Right atrium auricular region (tissue), 2 donors: ENCODE measurements at places on chromosomes 3 and 15. TPM values are rescaled to one million over a fixed set of nuclear protein-coding genes. Genes with fewer than 3 reads are reported as not detected.
A peak's percentile ranks its signal among the peaks of the same experiment; 100 is the strongest.

C3orf49 gene
- not detected for total RNA-seq

MYH15 gene
- 0.48 TPM for total RNA-seq

TMEM42 gene
- total RNA-seq: 11.2 TPM

STX19 gene
- not detected for total RNA-seq

STRA6 gene
- 0.55 TPM for total RNA-seq

- DNase-seq: no peak
Measured at GRCh38 chr3:63968612-63969350, 54.5 kb downstream of the PSMD6 start.

DNA sequence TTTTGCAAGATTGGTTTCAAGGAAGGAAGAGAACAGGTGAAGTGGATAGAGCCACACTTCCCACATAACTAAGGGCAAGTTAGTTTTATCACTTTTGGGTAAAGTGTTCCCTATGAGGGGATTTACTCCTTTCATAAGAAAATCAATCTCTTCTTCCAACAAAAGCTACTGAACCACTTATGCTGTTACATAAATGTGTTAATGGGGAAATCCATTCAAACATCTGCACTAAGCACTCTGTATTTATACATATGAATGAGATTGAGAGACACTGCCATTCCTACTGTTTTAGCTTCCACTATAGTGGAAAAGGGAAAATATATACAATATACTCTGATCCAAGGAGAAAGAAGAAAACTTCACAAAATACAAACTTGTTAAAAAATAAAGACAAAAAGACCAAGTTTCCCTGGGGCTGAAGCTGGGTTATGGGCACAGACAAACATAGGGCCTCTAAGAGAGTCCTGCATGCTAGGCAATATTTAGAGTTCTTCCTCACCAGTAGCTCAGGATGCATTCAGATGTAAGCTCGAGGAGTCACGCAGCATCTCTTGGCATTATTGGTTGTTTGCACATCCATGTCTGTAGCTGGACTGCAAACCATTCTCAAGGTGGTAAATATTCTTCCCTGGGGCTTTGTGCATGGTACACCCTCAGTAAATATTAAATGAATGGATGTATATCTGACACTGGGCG lies 454.2 kb downstream of the FGF12 start:
- no peak for DNase-seq

DNA sequence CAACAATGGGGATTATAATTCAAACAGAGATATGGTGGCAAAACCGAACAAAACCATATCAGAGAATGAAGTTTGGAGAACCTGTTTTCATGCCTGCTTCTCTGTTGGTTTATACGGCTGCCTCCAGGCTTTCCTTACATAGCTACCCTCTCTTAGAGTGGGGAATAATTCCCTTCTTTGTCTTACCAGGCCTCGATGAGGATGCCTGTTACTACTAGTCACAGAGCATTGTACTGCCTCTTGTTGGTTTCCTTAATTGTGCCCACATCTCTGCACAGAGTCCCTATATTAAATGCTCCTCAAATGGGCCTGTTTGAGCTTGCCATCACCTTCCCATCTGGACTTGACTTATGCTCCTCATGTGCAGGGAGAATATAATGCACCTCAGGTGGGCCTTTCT lies 92.9 kb downstream of the NCEH1 start:
- no peak for DNase-seq

DNA sequence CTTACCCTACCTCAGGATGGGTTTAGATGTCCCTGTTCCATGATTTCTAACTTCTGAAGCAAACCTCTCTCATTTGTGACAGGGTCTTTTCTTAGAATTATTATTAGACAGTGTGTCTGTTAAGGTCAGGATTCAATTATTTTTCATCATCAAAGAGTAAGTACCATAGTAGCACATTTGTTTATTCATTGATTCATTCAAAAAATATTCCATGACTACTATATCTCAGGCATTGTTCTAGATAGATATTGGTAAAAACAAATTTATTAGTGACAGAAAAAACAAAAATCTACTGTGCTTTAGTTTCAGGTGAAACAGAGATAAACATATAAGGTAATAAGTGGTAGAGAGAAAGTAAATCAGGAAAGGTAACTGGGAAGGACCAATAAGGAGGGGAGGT lies 3.5 kb upstream of the PLOD2 start:
- no peak for DNase-seq

DNA sequence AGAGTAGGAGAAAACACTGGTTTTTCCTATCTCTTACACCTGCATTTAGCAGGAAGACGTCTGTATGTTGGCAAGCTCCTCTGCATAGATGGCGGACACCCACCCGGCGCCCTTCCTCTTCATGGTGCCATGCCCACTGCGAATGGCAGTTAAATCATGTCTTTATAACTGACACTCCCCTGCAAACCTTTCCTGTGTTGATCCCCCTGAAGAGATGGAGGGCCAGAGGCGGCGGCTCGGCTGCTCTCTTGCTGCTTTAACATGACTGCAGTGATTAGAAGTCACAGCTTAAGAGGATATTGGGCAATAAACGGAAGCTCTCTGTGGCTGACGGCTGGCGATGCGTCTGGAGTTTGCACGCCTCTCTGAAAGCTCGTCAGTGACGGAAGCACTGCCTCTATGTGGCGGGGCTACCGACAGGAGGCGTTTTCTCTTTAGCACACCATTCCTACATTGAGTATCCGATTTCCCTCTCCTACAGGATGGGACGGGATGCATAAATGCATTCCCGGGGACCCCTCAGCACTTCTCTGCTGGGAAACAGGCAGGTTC lies 25.5 kb upstream of the SNRPA1 start:
- DNase-seq: peak; percentile 74

DNA sequence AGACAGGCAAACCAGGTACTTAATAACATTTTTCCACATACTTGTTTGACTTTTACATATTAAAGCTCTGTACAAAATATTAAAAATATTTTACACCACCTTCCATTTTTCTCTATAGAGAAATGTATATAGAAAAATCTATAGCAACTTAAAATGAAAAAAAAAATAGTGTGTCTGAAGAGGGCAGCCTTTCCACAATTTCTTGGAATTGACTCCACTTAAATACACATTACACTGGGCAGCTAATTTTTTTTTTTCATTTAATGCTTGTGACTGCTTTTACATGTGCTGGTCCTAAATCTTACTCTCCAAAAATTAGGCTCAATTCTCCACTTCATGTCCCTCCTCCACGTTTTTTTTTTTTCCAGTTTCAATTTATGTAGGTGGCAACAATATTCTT lies 427.0 kb upstream of the RBMS3 start:
- no peak for DNase-seq

- no peak for DNase-seq
Measured at GRCh38 chr3:181629029-181629428, 82.7 kb upstream of the SOX2 start.

GRCh38 chr3:171200052-171200749 lies 173.7 kb upstream of the SLC2A2 start:
- DNase-seq: no peak

GRCh38 chr3:11060500-11061251 lies 68.1 kb downstream of the SLC6A1 start:
- no peak for DNase-seq

- DNase-seq: no peak
Measured at GRCh38 chr3:129399895-129400357, 28.5 kb downstream of the EFCAB12 start.

DNA sequence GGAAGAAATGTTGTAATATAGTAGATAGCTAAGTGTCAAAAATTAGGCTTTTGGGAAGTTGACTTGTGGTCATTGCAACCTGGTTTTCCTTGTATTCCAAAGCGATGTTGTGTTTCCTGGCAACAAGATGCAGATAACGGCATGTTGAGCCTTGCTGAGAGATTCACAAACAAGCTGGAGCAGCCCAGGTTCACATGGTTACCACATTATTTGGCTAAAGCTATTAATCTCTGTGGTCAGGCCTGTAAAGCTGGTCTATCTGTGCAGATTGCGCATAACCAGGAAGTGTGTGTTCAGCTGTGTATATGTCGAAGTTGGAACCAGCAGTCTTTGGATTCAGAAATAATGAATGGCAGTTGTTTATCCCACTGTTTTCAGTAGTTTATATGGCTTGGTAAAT lies 6.6 kb downstream of the TIPARP start:
- DNase-seq: peak; percentile 68

- no peak for DNase-seq
Measured at GRCh38 chr3:21672303-21672702, 78.7 kb downstream of the ZNF385D start.

- DNase-seq: no peak
Measured at GRCh38 chr3:192057261-192057660, 596.3 kb downstream of the PYDC2 start.

GRCh38 chr15:101042320-101042719 lies 123.2 kb downstream of the LRRK1 start:
- DNase-seq: peak; percentile 13

- DNase-seq: no peak
Measured at GRCh38 chr3:61078048-61078752, 173.1 kb downstream of the FHIT start.

GRCh38 chr3:107927361-107928083 lies 163.3 kb downstream of the CD47 start:
- peak; percentile 77 for DNase-seq

GRCh38 chr15:74611341-74611740 lies 4.3 kb upstream of the CLK3 start:
- no peak for DNase-seq

DNA sequence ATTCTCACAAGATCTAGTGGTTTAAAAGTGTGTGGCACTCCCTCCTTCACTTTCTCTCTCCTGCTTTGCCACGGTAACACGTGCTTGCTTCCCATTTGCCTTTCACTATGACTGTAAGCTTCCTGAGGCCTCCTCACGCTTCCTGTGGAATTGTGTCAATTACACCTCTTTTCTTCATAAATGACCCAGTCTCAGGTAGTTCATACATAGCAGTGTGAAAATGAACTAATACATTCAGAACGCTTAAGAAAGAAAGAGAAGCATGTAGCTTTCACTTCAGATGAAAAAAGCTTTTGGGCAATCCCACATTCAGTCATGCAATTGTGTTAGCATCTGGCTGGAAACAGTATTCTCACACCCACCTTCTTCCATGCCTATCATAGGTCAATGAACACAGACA lies 24.4 kb downstream of the P3H2 start:
- DNase-seq: no peak
